Subcutaneous preadipocyte (primary cell): ENCODE measurements at places on chromosomes 3 and 15. TPM values are rescaled to one million over a fixed set of nuclear protein-coding genes. Genes with fewer than 3 reads are reported as not detected.

CLRN1 gene
- total RNA-seq, result not detected in 2 replicates

EBLN2 gene
- total RNA-seq, result 4.0 and 6.6 TPM in 2 replicates

TGM4 gene
- total RNA-seq, result under 0.01 and 0.39 TPM in 2 replicates

CD86 gene
- not detected in 2 replicates for total RNA-seq

PTPRG gene
- total RNA-seq, result 70.9 and 96.6 TPM in 2 replicates

FAM227B gene
- 0.98 and 1.8 TPM in 2 replicates for total RNA-seq

NANOGP8 gene
- total RNA-seq, result 0.39 and 0.73 TPM in 2 replicates

SAMMSON gene
- total RNA-seq, result not detected in 2 replicates

CORO2B gene
- total RNA-seq, result 27.6 and 34.4 TPM in 2 replicates

TIMP4 gene
- 12.7 and 33.4 TPM in 2 replicates for total RNA-seq

PATL2 gene
- 0.98 and 1.1 TPM in 2 replicates for total RNA-seq

CHL1 gene
- 0.20 and 15.1 TPM in 2 replicates for total RNA-seq

PRR20G gene
- not detected in 2 replicates for total RNA-seq

SPINK8 gene
- total RNA-seq, result not detected in 2 replicates

PLA2G4E gene
- not detected in 2 replicates for total RNA-seq

TMC3 gene
- total RNA-seq, result not detected in 2 replicates

AGBL1 gene
- not detected in 2 replicates for total RNA-seq

ZNF106 gene
- total RNA-seq, result 77.2 and 103 TPM in 2 replicates

AP3B2 gene
- total RNA-seq, result under 0.01 TPM in 2 replicates

GATA2 gene
- total RNA-seq, result 1.6 TPM in 1 of 2 replicates, not detected in the other

STRIT1 gene
- total RNA-seq, result not detected in 2 replicates

UNC13C gene
- total RNA-seq, result not detected in 2 replicates

CCDC14 gene
- 19.1 and 34.6 TPM in 2 replicates for total RNA-seq

A4GNT gene
- total RNA-seq, result not detected in 2 replicates

CTXND1 gene
- total RNA-seq, result not detected in 2 replicates

FOXP1 gene
- 51.1 and 80.5 TPM in 2 replicates for total RNA-seq

SLC12A6 gene
- 16.5 and 16.8 TPM in 2 replicates for total RNA-seq

PRSS50 gene
- not detected in 2 replicates for total RNA-seq

LEO1 gene
- total RNA-seq, result 20.9 and 26.2 TPM in 2 replicates

C15orf62 gene
- total RNA-seq, result not detected in 2 replicates

UROC1 gene
- total RNA-seq, result not detected in 2 replicates

TM4SF18 gene
- total RNA-seq, result 0.37 and 0.39 TPM in 2 replicates

UBR1 gene
- total RNA-seq, result 24.3 and 40.5 TPM in 2 replicates

LIPH gene
- total RNA-seq, result not detected in 2 replicates

WDR93 gene
- under 0.01 TPM in 1 of 2 replicates, not detected in the other for total RNA-seq

GOLGA8J gene
- not detected in 2 replicates for total RNA-seq

TLR9 gene
- not detected in 2 replicates for total RNA-seq

CHCHD6 gene
- 10.3 and 11.7 TPM in 2 replicates for total RNA-seq

IL5RA gene
- total RNA-seq, result not detected in 2 replicates

ALDH1L1 gene
- under 0.01 TPM in 1 of 2 replicates, not detected in the other for total RNA-seq

SOX2 gene
- total RNA-seq, result not detected in 2 replicates

WHAMM gene
- total RNA-seq, result 3.7 and 4.3 TPM in 2 replicates

MEIS2 gene
- 29.8 and 43.6 TPM in 2 replicates for total RNA-seq

SV2B gene
- not detected in 2 replicates for total RNA-seq

ZXDC gene
- total RNA-seq, result 15.8 and 27.8 TPM in 2 replicates

NR2F2 gene
- 11.8 and 21.5 TPM in 2 replicates for total RNA-seq

SEMA6D gene
- under 0.01 and 0.59 TPM in 2 replicates for total RNA-seq

ITGB5 gene
- total RNA-seq, result 143 and 164 TPM in 2 replicates

SKOR1 gene
- total RNA-seq, result under 0.01 TPM in 2 replicates

CHRNA5 gene
- total RNA-seq, result 0.37 and 4.3 TPM in 2 replicates

RLBP1 gene
- not detected in 2 replicates for total RNA-seq

NPAP1 gene
- total RNA-seq, result not detected in 2 replicates

CLDN18 gene
- total RNA-seq, result not detected in 2 replicates

PHLDB2 gene
- total RNA-seq, result 32.6 and 47.8 TPM in 2 replicates

TMIE gene
- total RNA-seq, result not detected in 2 replicates

MINAR1 gene
- 0.73 and 0.98 TPM in 2 replicates for total RNA-seq

OXTR gene
- total RNA-seq, result 0.73 and 0.98 TPM in 2 replicates

MORC1 gene
- not detected in 2 replicates for total RNA-seq
